Right atrium auricular region (tissue), 2 donors: ENCODE measurements at places on chromosomes 3 and 15. TPM values are rescaled to one million over a fixed set of nuclear protein-coding genes. Genes with fewer than 3 reads are reported as not detected.
A peak's percentile ranks its signal among the peaks of the same experiment; 100 is the strongest.

The OR5AC2 gene
- total RNA-seq = not detected

The SPATA12 gene
- not detected for total RNA-seq

The KBTBD8 gene
- total RNA-seq = 4.4 TPM

The KNG1 gene
- not detected for total RNA-seq

The HYAL2 gene
- 129 TPM for total RNA-seq

The GABRB3 gene
- 20.9 TPM for total RNA-seq

The SOX14 gene
- total RNA-seq = not detected

The KBTBD12 gene
- 1.5 TPM for total RNA-seq

The CCR9 gene
- not detected for total RNA-seq

The VILL gene
- 12.2 TPM for total RNA-seq

The LMOD3 gene
- 33.1 TPM for total RNA-seq

The PPP4R2 gene
- total RNA-seq = 31.6 TPM

The TF gene
- total RNA-seq = not detected

The CNTN4 gene
- total RNA-seq = 5.7 TPM

The SERPINI2 gene
- total RNA-seq = 2.2 TPM

The MTFMT gene
- 25.9 TPM for total RNA-seq

The FAM3D gene
- not detected for total RNA-seq

The MAP6D1 gene
- total RNA-seq = 0.79 TPM

The SH3GL3 gene
- total RNA-seq = 4.1 TPM

The ZIC1 gene
- not detected for total RNA-seq

The GBE1 gene
- total RNA-seq = 72.6 TPM

The SLC51A gene
- total RNA-seq = not detected

GRCh38 chr15:66008940-66009562 is 139.8 kb downstream of the RAB11A start:
- DNase-seq = no peak

DNA sequence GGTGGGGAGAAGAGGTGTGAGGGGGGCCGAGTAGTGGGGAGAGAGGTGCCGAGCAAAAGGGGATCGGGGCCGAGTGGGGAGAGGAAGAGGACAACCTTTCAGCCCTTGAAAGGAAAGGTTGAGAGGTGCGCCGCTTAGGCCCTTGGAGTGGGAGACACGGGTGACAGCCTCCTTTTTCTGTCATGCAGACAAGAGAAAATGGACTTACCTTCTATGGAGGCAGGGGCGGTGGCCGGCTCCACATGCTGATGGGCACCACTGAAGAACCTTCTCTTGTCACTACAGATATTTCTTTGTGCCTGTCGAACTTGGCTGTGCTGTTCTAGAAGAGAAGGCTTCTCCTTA is 421 bp downstream of the KLHL18 start:
- DNase-seq = no peak

DNA sequence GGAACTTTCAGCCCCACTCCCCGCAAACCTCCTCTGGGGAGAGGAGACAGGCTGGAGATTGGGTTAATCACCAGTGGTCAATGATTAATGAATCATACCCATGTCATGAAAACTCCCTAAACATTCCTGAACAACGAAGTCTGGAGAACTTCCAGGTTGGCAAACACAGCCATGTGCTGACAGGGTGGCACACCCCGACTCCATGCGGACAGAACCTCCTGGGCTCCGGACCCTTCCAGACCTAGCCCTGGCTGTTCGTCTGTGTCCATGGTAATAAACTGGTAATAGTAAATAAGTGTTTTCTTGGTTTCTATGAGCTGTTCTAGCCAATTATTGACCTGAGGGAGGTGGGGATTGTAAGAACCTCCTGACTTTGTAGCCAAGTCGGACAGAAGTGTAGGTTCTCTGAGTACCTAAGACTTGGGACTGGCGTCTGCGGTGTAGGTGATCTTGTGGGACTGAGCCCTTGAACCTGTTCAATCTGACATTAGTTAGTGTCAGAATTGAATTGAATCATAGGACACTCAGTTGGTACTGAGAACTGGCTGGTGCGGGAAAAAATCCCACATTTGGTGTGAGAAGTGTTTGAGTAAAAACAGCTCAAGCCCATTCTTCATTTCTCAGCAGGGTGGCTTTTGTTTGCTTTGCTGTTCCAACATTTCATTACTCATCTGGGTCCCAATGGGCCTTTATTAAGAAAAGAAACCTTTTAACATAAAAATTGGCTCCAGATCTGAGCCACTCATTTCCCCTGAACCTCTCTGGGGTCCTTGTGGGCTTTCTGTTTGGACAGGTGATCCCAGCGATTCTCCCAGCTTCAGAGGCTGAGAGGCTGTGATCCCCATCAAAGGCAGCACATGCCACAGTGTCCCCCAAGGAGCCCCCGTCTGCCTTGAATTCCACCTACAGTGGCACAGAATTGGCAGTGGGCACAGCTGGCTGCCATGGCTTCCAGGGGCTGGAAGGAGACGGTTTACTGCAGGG is 151.0 kb downstream of the TJP1 start:
- no peak for DNase-seq

- DNase-seq = no peak
Measured at GRCh38 chr15:92848852-92849598, 51.1 kb upstream of the CHD2 start.

GRCh38 chr3:32148351-32148750 is 41.9 kb downstream of the GPD1L start:
- no peak for DNase-seq

DNA sequence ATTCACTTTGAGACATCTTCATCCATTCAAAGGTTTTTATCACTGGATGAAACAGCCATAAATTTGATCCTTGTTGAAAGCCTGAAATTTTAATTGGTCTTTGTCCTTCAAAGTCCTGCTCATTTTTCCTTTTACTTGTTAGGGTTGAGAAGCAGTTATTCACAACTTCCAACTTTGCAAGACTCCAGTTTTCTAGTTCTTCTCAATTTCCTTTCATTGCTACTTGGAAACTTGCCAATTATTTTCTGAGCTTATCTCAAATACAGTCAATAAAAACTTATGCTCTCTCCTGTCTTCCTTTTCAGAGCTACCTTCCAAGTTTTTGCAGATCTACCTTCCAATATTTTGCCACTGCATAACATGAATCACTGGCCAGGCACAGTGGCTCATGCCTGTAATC is 23.7 kb upstream of the CD276 start:
- DNase-seq = no peak

GRCh38 chr3:177528306-177529070 is 331.2 kb upstream of the TBL1XR1 start:
- DNase-seq = no peak

DNA sequence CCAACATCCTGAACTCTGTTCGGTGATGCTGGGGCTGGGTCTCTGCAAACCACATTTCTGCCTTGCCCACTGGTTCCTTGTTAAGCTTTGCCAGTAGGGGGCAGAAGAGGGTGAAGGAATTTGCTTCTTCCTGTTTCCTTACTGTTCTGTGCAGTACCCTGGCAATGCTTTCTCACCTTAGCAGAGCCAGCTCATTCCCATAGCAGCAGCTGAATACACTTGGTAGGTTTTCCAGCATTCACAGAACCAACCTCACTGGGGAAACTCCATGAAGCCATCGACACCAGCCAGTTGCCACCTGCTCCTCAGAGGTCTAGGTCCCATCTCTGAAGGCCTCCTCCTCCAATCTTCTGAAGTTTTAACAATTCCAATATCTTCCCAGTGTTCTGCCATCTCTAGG is 308.4 kb downstream of the PDCD6IP start:
- DNase-seq = no peak

- DNase-seq = no peak
Measured at GRCh38 chr15:68345481-68345880, 67.9 kb downstream of the FEM1B start.

DNA sequence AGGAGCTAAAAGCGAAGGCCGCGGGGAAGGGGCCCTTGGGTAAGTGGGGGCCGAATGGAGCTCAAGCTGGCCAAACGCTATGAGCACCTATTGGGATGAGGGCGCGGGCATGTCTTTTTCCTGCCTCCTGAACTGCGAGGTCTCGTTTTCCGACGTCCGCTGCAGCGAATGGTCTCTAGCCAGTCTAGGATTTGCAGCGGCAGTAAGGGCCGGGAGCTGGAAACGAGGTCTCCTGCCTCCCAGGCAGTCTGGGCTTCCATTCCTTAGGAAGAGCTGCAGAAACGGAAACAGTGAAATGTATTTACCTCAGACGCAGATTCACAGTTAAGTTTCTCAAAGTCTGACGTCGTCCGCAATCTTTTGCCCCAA is 517 bp downstream of the TMA7 start:
- DNase-seq = no peak

DNA sequence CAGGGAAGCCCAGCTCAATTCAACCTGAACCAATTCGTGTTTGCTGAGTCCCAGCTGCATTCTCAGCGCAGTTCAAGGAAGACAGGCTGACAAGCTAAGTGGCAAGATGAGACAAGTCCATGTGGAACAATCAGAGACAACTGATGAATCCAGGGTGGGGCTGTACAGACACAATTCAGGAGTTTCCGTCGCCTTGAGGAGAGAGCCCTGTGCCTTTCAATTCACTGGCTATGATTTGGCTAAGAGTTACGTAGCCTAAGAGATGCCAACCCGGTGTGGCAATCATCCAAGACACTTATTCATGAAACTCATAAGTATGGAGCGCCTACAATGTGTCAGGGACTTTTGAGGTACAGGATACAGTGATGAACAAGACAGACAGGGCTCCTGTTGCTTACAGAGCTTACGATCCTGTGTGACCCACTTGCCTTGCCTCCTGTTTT is 15.5 kb upstream of the ZBED2 start:
- DNase-seq = no peak

- DNase-seq = no peak
Measured at GRCh38 chr3:33915796-33916546, 117.5 kb downstream of the PDCD6IP start.

- no peak for DNase-seq
Measured at GRCh38 chr3:25246913-25247312, 181.2 kb upstream of the RARB start.

DNA sequence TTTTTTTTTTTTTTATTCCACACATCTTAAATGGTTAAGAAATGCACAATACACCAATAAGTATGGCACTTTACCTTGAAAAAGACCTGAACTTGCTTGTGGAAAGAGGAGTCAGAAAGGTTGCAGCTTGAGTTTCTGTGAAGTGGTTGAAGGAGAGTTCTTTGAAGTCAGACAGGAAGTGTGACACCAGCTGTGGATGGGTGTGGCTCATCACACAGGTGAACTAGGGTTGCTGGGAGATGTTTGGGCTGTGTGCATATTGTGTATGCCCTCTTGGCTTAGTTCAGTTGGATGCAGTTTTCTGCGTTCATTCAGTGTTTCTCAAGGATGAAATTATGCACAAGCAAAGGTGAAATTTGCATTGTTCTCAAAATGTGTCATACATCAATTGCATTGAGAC is 6.3 kb downstream of the AEN start:
- no peak for DNase-seq

DNA sequence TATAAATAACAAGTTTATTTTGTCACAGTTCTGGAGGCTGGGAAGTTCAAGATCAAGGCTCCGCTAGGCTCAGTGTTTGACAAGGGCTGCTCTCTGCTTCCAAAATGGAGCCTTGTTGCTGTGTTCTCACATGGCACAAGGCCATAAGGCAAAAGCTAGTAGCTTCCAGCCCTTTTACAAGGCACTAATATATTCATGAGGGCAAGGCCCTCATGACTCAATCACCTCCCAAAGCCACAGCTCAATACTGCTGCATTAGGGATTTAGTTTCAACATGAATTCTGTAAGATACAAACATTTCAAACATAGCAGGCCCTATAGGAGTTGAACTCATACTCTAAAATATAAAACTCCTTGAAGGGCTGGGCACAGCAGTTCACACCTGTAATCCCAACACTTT is 30.2 kb downstream of the ZBTB11 start:
- DNase-seq = no peak

- DNase-seq = peak; percentile 69
Measured at GRCh38 chr15:89768071-89768500, 8.0 kb upstream of the MESP2 start.

- DNase-seq = no peak
Measured at GRCh38 chr3:180295811-180296210, 259.1 kb upstream of the PEX5L start.

- DNase-seq = no peak
Measured at GRCh38 chr3:61035573-61035972, 215.7 kb downstream of the FHIT start.

DNA sequence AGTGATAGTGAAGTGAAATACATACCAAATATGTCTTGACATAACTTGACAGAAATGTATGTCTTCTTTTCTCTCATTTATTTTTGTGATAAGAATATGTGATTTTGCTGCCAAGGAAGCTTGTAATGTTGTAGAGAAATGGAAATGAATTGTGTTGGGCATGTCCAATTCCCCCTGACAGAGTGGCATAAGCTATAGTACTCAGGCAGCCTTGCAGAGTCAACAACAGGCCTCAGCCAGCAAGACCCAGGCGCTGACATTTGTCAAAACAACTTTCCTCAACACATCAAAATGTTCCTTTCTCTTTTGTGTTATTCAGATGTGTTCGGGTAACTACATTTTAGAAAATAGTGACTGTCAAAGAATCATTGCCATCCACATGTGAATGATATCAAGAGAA is 538.1 kb upstream of the ATP11B start:
- no peak for DNase-seq

DNA sequence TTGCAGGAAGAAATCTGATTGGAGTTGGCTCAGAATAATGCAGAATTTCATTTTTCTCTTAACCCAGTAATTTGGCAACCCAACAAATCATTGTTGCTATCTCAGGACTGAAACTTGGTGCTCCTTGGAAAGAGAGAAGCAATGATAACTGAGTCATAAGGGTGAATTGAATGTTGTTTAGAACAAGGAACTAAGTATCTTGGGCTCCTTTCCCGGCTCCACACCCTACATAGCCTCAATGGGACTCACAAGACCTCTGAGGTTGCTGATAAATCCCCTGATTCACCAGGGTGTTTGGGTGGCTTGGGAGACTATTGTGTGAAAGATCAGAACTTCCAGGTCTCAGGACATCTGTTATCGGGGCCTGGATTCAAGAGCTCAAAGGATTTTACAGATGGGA is 7.8 kb upstream of the RAB8B start:
- DNase-seq = peak; percentile 50

DNA sequence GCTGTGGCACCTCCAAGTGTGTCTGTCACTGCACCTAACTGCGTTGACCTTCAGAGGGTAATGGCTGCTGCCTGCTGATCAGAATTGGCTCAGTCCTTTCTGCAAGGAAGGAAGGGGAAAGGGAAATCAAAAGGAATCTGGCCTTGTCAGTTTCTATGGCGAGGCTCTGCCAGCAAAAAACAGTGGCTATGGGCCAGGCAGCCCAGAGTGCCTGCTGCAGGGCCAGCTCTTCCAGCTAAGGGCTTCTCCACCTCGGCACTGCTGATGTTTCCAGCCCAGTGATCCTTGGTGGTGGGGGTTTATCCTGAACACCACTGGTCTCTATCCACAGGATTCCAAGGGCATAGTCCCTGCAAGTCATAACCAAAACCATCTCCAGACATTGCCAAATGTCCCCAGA is 184.3 kb downstream of the TJP1 start:
- DNase-seq = no peak

DNA sequence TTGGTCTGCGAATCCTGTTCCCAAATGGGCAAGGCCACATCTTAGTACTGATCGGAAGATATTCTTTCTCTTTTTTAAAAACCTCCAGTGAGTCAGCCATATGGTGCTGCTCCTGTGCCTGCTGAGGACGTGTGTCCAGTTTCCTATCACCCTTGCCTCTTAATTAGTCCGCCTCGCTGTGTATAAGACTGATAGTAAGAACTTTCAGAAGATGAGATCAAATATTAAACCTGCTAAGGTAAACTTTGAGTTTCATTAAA is 612 bp downstream of the UBA5 start:
- DNase-seq = no peak

- peak; percentile 11 for DNase-seq
Measured at GRCh38 chr15:31468911-31469785, 142.5 kb downstream of the KLF13 start.

GRCh38 chr3:31382856-31383255 is 149.9 kb upstream of the STT3B start:
- no peak for DNase-seq
